ENCODE measurements at places on chromosomes 5 and 9.

DNA sequence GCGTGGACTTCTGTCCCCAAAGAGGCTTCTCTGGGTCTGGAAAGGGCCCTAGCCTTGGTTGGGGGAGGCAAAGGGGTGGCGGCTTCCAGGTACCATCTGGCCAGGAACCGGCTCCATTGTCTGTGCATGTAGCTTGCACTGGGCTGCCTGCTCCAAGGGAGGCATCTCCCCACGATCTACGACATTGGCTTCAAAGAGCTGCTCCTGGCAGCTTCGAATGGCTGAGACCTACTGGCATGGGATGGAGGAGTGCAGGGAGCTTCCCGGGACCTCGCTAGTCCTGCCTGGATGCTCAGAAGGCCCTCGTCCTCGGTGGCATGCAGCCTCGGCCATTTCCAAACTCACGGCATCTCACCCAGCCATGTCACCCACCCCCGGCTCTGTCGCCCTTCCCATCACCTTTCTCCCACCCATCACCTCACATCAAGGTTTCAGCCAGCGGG is 137.8 kb downstream of the KCNIP1 start:
- no peak for DNase-seq

DNA sequence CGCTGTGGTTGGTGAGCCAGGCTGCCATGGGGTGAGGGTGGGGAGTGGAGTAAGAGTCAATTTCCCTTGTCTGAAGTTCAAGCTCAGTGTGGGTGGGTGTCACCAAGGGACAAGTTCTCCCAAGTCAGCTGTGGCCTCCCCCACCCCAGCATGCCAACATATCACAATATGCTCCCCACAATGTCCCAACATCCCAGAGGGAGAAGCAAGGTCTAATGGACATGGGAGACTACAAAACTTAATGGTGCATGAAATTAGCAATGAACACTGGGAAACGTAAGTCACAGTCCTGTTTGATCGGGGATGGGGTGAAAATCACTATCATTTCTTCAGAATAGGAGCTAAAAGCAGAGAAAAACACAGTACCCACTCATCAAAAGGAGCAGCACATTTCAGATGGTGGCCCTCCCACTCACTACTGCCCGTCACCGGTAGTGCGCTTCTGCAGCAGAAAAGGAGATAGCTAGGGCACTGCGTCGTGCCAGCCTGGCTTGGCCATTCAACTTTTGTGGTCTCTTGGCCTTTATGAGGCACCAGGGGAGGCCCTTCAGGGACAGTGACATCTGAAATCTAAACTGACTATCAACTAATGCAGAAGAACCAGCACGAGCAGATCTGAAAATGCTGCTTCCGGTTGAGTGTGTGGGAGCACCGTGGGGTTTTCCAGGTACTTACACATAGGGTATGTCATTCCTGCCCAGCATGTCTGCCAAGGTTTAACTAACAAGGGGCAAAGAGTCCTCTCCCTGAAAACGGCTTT is 20.5 kb upstream of the NDFIP1 start:
- DNase-seq: no peak

DNA sequence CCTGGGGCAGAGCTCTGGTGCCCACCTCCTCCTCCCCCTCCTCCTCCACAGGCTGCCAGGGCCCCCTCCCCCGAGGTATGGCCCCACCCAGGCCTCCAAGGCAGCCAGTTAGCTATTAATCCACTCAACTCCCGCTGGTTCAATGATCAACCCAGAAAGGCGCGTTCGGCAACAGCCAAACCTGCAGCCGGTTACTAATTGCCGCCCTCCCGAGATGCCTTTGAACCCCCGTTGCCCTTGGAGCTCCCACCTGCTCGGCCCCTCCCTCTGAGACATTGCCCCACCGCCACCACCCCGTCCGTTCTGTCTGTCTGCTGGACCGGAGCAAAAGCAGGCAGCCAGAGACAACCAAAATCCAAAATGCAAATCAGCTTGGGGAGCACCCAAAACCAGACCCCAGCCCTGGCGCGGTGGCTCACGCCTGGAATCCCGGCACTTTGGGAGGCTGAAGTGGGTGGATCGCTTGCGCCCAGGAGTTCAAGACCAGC is 25.8 kb downstream of the NOTCH1 start:
- no peak for DNase-seq

- no peak for DNase-seq
Observed at GRCh38 chr5:95927927-95928723, 33.5 kb downstream of the ELL2 start.

DNA sequence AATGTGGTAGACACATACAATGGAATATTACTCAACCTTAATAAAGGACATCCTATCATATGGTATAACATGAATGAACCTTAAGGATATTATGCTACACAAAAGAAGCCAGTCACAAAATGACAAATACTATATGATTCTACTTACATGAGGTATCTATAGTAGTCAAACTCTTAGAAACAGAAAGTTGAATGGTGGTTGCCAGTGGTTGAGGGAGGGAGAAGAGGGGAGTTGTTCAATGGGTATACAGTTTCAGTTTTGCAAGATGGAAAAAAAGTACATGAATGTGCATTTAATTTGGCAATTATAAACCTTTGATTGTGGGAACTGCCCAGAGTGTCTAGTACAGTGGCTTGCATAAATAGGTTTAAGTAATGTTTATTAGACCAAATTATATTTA is 473.3 kb upstream of the ZNF608 start:
- DNase-seq: no peak

GRCh38 chr5:178274781-178275537 is 42.4 kb upstream of the PHYKPL start:
- DNase-seq: no peak

- no peak for DNase-seq
Observed at GRCh38 chr9:135674977-135675376, 11.9 kb downstream of the LCN9 start.

- peak; percentile 80 for DNase-seq
Observed at GRCh38 chr5:34474573-34475021, 181.5 kb upstream of the RAI14 start.

DNA sequence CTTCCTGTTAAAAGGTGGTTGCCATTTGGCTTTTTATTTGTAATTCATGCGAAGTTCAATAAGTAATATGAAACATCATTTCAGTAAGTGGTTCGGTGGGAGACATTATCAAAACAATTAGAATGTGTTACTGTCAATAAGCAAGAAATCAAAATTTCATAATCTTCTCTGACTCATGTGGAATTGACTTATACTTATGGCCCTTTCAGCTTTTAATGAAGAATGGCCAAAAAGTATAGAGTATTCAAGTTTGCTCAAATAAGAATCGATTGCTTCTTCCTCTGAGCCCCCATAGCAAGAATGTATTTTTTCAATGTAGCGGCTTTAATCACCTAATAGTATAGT is 174.5 kb downstream of the AOPEP start:
- DNase-seq: no peak

- DNase-seq: no peak
Observed at GRCh38 chr9:114416290-114416689, 28.5 kb upstream of the AKNA start.

DNA sequence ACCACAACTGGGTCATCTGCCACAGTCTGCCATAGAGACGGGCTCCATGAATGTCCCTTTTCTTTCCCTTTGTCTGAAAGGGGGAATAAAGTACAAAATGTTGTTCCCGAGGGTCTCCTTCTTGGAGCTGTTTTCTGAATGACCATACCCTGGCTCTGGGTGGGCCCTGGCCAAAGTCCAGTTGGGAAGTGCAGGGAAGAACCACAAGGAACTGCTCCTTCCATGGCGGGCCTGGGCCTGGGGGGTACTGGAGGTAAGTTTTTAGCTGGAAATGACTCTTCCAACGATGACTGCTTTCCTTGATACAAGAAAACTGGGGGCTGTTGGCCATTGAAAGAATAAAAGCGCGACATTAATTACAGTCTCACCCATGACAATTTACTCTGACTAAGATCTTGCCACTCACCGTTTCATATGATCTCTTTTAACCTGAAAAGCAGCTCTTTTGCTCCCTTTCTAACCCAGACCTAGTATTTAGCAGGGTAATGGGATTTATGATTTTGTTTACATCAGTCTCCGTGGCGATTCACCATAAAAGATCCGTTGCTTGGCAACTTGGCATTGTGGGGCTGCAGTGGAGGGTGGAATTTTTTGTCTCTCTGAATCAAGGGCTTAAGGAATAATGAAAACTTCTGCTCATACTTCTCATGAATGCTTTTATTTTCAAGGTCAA is 89.2 kb upstream of the PTCH1 start:
- no peak for DNase-seq
